ENCODE measurements at places on chromosomes 2 and 18.

- DNase-seq = no peak
Measured at GRCh38 chr2:67839242-67839641, 223.6 kb downstream of the C1D start.

GRCh38 chr18:79608069-79608468 lies 71.5 kb upstream of the CTDP1 start:
- DNase-seq = no peak

GRCh38 chr18:13141209-13141608 lies 77.4 kb upstream of the LDLRAD4 start:
- DNase-seq = no peak

- DNase-seq = no peak
Measured at GRCh38 chr2:225274751-225275150, 124.8 kb upstream of the NYAP2 start.

GRCh38 chr18:27787547-27787946 lies 389.4 kb downstream of the CDH2 start:
- DNase-seq = no peak

DNA sequence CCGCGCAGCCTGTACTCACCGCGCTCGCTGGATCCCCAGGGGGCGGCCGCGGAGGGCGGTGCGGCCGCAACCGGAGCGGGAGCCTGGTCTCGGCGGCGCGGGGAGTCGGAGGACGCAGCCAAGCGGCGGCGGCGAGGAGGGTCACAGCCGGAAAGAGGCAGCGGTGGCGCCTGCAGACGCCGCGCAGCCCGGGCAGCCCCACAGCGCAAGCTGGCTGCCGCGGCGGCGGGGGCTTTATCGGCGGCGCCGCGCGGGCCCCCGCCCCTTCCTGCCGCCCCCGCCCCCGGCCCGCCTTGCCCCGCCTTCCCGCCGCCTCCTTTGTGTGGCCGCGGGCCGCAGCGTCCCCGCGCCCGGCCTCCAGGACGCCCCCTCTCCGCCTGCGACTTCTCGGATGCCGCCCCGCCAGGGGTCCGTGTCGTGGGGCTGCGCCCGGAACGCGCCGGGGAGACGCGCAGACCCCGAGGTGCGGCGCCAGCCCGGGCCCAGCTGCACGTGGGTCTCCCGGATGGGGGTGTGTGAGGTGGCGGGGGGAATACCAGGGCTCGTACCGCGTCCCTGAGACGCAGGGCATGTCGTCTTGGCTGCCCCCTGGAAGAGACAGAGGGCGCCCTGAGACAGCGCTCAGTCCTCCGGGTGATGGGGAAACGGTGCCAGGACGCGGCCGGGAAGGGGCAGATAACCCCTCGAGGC lies at the start of gene SERPINE2:
TSS of gene SERPINE2 (minus strand) at position 207 of the 690 bp plus-strand sequence. CDS start 37,386 bp downstream, outside the sequence.
- peak; percentile 39 for DNase-seq

DNA sequence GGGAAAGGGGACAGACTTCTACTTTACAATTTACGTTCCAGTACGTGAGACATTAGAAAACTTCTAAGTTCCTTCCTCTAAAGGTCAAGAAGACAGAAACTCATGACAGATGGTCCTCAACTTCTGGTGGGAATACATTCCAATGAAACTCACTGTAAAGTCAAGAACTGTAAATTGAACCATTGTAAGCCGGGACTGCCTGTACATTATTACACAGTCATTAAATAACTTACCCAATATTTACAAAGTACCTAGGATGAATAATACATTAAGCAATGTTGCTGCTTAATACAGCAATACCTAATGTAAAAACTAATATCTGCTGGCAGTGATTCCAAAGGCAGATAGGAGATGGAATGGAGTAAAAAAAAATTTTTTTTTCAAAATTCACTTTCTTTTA lies 51.9 kb downstream of the CDH2 start:
- no peak for DNase-seq

- no peak for DNase-seq
Measured at GRCh38 chr2:171675810-171676345, 11.4 kb upstream of the DYNC1I2 start.

GRCh38 chr2:241547781-241548450 lies 10.6 kb upstream of the BOK start:
- no peak for DNase-seq
